Occipital lobe (tissue), 3 donors: ENCODE measurements at places on chromosomes 2 and 18. TPM values are rescaled to one million over a fixed set of nuclear protein-coding genes. Genes with fewer than 3 reads are reported as not detected.

Gene RNF152
- 97.9 TPM for total RNA-seq

Gene SERPINB13
- total RNA-seq, result not detected

Gene SERPINB4
- not detected for total RNA-seq

Gene TGFA
- total RNA-seq, result 14.2 TPM

Gene USP40
- total RNA-seq, result 14.7 TPM

Gene ANKRD23
- 5.9 TPM for total RNA-seq

Gene VAPA
- total RNA-seq, result 167 TPM

Gene LYG2
- not detected for total RNA-seq

Gene NCKAP5
- total RNA-seq, result 14.0 TPM

Gene RESP18
- total RNA-seq, result not detected

Gene COLEC11
- 0.78 TPM for total RNA-seq

Gene MOCOS
- 0.16 TPM for total RNA-seq

Gene LOXHD1
- total RNA-seq, result 0.16 TPM

Gene FOSL2
- 6.2 TPM for total RNA-seq

Gene LRP2
- 0.16 TPM for total RNA-seq

Gene SLC9A2
- total RNA-seq, result 2.0 TPM

Gene IKZF2
- total RNA-seq, result 12.0 TPM

Gene ZC3H6
- total RNA-seq, result 30.4 TPM

Gene RGPD8
- 39.3 TPM for total RNA-seq

Gene TMEM17
- 6.4 TPM for total RNA-seq

Gene CDKL4
- total RNA-seq, result 10.1 TPM

Gene DNAJC27
- total RNA-seq, result 14.3 TPM

Gene ITPRIPL1
- 7.5 TPM for total RNA-seq

Gene AKAIN1
- 3.6 TPM for total RNA-seq

Gene MBD1
- total RNA-seq, result 61.6 TPM

Gene CROCC2
- total RNA-seq, result under 0.01 TPM
